ENCODE measurements at places on chromosomes 7 and 10.

DNA sequence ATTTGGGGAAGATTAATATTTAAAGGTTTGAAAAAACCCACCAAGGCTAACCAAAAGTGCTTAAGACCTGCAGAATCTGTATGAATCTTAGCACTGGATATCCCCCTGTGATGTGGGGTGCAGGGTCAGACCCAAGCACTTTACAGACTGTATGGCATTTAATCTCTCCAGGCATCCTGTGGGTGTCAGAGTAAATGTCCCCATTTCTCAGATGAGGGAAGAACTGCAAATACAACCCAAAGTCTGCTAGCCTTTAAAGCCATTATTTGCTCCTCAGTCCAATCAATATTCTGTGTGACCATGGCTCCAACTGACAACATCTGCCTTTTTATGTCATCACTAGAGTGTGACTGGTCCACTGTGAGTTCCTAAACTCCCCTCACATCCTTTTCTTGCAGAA lies 10.0 kb upstream of the MBL2 start:
- no peak for DNase-seq

DNA sequence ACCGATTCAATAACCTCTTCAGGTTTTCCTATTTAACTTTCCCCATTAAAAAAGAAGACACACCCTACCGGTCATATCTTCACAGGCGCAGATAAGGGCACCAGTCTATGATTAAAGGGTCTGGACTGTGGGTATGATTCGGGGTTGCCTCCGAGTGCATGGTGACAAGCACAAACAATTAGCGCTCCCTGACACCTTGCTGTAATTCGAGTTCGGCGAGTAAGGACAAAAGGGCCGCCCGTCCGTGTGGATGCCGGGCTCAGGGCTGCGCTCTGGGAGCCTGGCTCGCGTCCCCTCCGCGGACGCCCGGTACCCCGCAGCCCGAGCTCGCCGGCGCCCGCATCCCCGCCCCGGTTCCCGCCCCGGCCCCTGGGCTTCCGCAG lies 111.9 kb upstream of the RHEB start:
- DNase-seq, result peak; percentile 62

GRCh38 chr10:4646547-4646946 lies 179.5 kb upstream of the AKR1E2 start:
- DNase-seq, result no peak

GRCh38 chr10:14381475-14381874 lies 50.8 kb upstream of the FRMD4A start:
- no peak for DNase-seq

GRCh38 chr10:96665306-96665705 lies 55.0 kb downstream of the PIK3AP1 start:
- DNase-seq, result no peak

- no peak for DNase-seq
Measured at GRCh38 chr10:77192402-77192801, 445.2 kb downstream of the KCNMA1 start.

- DNase-seq, result no peak
Measured at GRCh38 chr7:19377611-19378344, 232.6 kb upstream of the FERD3L start.
